CD8-positive, alpha-beta T cell (primary cell): ENCODE measurements at places on chromosomes 5 and 9.

DNA sequence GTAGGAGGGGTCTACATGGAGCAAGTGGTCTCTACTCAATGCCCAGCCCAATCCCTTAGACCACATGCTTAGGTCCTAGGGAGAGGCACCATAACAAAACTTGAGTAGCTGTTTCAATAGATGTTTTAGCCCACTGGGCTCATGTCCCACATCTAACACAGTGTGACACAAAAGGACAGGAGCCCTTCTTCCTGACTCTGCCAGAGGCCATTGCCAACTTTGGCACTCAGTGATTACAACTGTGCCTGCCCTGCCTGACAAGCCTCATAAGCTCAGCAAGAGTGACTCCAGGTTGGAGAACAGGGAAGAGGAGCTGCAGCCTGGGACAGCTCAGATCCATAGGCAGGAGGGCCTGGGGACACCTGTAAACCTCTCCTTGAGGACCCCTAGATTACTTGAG lies 230.8 kb downstream of the ENC1 start:
- DNase-seq: no peak

GRCh38 chr9:135230386-135230765 lies 142.9 kb downstream of the OLFM1 start:
- no peak for DNase-seq

DNA sequence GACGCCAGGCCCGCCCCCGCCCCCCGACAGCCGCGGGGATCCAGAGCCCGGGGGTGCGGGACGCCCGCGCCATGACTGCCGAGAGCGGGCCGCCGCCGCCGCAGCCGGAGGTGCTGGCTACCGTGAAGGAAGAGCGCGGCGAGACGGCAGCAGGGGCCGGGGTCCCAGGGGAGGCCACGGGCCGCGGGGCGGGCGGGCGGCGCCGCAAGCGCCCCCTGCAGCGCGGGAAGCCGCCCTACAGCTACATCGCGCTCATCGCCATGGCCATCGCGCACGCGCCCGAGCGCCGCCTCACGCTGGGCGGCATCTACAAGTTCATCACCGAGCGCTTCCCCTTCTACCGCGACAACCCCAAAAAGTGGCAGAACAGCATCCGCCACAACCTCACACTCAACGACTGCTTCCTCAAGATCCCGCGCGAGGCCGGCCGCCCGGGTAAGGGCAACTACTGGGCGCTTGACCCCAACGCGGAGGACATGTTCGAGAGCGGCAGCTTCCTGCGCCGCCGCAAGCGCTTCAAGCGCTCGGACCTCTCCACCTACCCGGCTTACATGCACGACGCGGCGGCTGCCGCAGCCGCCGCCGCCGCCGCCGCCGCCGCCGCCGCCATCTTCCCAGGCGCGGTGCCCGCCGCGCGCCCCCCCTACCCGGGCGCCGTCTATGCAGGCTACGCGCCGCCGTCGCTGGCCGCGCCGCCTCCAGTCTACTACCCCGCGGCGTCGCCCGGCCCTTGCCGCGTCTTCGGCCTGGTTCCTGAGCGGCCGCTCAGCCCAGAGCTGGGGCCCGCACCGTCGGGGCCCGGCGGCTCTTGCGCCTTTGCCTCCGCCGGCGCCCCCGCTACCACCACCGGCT lies 1.0 kb downstream of the FOXE1 start:
- DNase-seq: peak; percentile 32

DNA sequence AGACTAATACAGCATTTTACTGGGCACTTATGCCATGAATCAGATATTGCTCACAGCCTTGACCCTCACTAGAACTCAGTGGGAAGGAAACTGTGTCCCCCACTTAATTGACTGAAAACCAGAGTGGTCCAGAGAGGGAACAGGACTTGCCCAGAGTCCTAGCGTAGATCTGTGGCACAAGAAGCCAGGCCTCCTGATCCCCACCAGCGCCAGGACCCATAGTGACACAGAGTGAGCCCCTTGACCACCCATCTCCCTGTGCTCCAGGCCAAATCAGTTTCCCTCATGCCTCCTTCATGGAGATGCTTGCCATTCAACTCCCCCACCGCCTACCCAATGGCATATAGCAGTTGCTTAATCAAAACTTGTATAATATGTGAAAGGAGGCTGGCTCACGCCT lies 8.3 kb downstream of the KIF12 start:
- no peak for DNase-seq

DNA sequence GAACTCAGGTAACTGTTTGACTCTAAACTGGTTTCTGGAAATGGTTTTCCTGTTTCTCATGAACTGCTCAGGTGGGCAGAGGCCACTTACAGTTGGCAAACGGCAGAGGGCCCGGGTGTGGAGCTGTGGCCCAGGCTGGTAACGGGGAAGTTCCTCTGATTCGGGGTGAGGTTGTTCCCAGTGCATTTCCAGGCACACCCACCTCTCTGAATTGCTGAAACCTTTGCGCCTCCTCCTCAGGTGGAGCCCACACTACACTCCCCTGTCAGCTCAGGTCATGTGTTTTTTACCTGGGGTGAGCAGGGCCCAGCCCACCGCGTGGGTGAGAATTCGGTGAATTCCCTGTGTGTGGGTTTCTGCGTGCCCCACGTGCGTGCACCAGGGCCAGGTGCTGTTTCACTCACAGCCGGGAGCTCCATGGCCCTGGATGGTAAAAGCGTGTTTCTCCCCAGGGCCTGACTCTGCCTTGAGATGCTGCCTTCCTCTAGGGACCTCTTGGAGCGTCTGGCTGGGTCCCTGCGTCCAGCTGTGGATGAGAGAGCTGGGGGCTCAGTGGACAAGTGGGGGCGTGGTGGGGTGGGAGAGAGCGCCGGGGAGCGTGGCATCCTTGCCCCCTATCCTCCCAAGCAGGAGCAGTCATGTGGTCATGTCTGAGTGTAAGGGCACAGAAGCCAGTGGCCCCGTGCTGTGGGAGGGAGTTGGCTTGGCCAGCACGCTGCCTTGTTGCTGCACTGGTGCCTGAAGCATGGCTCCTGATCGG lies 33.5 kb upstream of the LPCAT1 start:
- DNase-seq: no peak

DNA sequence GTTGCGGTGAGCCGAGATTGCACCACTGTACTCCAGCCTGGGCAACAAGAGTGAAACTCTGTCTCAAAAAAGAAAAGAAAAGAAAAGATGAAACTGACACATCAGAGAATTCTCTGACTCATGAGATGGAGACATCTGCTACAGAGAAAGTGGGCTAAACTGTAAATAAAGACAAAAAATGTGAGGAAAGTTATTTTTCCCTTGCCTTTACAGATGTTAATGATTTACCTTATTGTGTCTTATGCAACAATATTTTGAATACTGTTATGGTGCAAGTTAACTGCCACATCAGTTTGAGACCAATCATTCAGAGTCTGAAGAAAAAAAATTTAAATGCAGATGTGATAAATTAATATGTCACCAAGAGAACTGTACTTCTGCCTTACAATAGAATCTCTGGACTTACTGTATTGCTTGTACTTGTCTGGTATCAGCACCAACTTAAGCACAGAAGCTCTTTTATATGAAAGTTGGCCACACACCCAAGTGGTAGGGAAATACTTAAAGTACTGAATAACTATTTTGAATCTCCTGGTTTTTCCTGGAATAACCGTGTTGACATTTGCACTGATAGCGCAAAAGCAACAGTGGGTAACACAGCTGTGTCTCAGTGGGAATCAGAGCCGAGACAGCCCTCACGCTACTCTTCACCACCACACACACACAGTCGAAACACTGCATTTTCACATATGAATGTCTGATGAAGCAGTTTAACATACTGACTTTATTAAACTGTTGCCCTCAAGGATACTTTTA lies 169.9 kb downstream of the FANCC start:
- no peak for DNase-seq

DNA sequence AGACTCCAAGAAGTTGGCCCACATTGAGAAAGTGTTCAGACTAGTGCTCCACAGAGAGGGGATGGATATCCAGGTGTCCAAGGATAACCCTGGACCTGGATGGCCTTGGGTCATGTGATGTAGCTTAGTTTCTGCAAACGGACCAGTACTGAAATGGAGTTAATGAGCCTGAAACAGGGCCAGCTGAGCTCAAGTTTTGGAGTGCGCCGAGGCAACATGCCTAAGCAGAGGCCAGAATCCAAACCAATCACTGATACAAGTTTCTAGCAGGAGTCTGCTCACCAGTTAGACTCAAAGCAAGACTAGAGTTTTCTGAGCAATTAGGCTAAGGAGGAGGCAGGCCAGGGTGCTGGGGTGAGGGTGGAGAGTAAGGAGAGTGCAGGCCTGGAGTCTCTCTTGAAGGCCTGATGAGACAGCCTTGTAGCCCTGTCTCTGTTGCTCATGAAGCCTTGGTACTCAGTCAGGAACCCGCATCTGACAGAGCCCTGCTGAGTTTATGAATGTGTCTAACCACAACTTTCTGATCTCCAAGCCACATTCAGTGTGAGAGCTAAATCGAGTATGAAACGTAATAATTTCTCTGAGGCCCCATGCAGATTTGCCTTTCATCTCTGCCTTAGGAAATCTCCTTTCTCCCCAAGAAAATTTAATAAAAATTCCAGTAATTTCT lies 68.9 kb upstream of the EQTN start:
- no peak for DNase-seq

DNA sequence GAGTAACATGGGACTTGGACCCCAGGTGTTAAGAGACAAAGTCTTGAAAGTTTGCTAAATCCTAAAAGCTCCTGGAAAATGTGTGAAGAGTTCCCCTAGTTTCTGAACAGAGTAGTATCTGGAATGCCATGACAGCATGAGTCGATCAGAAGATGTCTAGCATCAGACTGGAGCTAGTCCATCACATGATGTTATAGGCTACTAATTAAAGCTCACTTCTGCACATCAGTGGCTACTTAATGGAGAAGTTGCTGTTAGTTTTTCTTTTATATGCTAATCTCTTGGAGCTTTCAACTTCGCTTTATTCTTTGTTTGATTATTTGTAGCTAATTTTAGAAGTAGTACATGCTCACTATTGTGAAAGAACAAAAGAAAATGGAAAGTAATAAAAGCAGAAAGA lies 471.3 kb upstream of the KLF4 start:
- no peak for DNase-seq

- DNase-seq: no peak
Observed at GRCh38 chr5:152226191-152226590, 178.9 kb downstream of the NMUR2 start.

- DNase-seq: no peak
Observed at GRCh38 chr5:17163221-17163620, 54.2 kb upstream of the BASP1 start.

GRCh38 chr5:95591490-95591901 lies 28.4 kb upstream of the GPR150 start:
- DNase-seq: no peak
